ENCODE measurements at places on chromosomes 1 and 21.
A peak's percentile ranks its signal among the peaks of the same experiment; 100 is the strongest.

GRCh38 chr1:29753771-29754572, 517.6 kb downstream of the PTPRU start:
- DNase-seq = no peak

- DNase-seq = no peak
Measured at GRCh38 chr1:234372011-234372757, 1.1 kb upstream of the COA6 start.

DNA sequence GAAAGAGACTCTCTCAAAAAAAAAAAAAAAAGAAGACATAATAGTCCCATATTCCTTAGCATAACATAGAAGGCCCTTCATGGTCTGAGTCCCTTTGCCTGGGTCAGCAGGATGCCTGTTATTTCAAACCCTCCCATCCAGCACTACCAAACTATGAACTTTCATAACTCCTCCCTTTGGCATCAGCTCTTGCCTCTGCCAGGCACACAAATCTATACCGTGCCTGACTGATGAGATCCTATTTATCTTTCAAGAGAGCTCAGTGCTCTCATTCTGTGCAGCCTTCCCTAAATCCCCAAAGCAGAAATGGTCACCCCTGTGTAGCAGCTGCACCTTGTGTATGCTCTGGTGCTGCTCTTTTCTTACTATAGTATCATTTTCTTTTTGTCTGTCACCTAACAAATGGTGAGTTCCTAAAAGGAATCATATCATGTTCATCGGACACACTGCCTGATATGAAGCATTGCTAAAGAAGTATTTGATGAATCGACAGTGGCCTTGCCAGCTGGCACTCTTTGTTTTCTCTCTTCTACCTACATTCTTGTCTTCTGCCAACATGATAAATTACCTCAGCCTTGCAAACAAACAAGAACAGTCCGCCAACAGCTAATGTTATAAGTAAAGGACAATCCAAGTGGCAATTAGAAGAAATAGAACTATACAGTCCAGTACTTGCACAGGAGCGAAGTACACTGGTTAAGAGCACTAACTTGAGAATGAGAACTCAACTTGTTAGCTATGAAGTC, 29.9 kb downstream of the FMO4 start:
- peak; percentile 64 for DNase-seq

GRCh38 chr1:6832531-6833188, 47.4 kb downstream of the CAMTA1 start:
- DNase-seq = peak; percentile 1

DNA sequence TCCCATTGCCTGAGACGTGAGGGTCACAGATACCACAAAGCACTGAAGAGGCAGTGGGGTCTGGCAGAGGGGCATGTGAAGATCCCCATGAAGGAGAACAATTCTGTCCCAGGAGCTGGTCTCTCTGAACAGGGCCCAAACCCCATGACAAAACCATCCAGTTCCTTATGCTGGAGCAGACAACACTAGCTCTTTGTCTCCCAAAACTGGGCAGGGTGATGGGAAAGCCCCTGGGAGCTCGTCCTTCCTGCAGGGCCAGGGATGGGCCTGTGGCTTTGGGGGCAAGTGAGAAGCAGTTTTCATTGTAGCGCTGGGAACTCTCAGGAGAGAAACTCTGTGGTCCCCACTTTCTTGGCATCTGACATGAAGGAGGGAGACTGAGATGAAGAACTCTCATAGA, 8.8 kb downstream of the ETV3L start:
- no peak for DNase-seq

GRCh38 chr1:245898581-245898980, 608.5 kb downstream of the SMYD3 start:
- no peak for DNase-seq

GRCh38 chr1:25706146-25707089, 89.8 kb downstream of the MAN1C1 start:
- DNase-seq = no peak

GRCh38 chr1:151811181-151811580, 6.0 kb upstream of the LINGO4 start:
- DNase-seq = no peak

GRCh38 chr21:41778930-41779600, 12.2 kb upstream of the RIPK4 start:
- DNase-seq = peak; percentile 44

GRCh38 chr21:29307718-29308455, 9.2 kb downstream of the BACH1 start:
- no peak for DNase-seq

Measured in NCI-H1417 (cell line).